Renal pelvis (tissue), 12 donors: ENCODE measurements at places on chromosomes 1 and 21. TPM values are rescaled to one million over a fixed set of nuclear protein-coding genes. Genes with fewer than 3 reads are reported as not detected.

- DNase-seq = no peak
Observed at GRCh38 chr1:27258598-27258997, 24.2 kb downstream of the WDTC1 start.

- DNase-seq = no peak
Observed at GRCh38 chr1:110262296-110262695, 52.2 kb downstream of the KCNC4 start.

DNA sequence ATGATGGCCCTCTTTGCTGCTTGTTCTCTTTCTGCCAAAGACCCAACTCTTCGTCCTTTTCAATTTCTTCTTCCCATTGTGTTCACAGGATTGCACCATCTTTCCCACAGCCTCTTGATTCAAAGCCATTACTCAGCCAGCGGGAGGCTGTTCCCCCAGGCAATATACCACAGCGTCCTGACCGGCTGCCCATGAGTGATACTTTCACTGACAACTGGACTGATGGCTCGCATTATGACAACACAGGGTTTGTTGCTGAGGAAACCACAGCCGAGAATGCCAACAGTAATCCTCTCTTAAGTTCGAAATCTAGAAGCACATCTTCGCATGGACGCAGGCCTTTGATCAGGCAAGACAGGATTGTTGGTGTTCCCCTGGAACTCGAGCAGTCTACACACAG, 167.4 kb downstream of the LRRC40 start:
- no peak for DNase-seq

GRCh38 chr1:15943328-15943991, 32.4 kb downstream of the ZBTB17 start:
- DNase-seq = no peak

GRCh38 chr1:155982106-155982505, 3.8 kb upstream of the ARHGEF2 start:
- DNase-seq = no peak

Gene SPATA45
- polyA plus RNA-seq = not detected

- peak; percentile 57 for DNase-seq
Observed at GRCh38 chr1:143720087-143721023, 251.4 kb downstream of the FAM72C start.

- no peak for DNase-seq
Observed at GRCh38 chr1:194658090-194658439, 1471.7 kb upstream of the B3GALT2 start.
